ENCODE measurements at places on chromosomes 5 and 9.
A peak's percentile ranks its signal among the peaks of the same experiment; 100 is the strongest.

DNA sequence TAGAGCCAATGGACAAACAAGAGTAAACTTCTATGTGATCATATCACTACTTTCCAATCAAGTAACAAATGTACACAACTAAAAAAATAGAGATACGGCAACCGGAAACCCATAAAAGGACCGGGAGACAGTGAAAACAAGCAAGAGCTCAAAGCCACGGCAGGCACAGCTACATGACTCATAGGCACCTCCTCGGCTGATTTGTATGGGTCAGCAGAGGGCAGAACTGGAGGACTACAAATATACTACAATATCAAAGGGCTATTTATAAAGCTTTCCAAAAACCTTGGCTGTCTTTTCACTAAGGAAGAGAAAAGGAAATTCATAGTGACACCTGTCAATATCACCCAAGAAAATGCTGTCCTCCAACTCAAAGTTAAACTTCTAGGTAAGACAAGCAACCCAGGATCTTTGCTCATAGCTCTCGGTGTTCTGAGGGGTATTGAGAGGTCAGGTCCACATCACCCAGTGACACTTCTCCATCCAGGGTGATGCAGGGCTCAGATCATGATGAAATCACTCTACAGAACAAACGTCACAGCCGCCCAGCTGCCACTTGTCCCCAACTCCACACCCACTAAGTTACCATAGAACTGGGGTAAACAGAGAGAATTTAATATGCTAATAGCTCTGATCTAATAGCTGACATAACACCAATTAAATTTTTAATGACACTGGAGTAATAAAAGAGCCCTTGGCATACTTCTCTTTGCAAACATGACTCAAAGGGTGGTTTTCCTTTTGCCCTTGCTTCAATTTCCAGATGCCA, 41.3 kb downstream of the PFDN1 start:
- DNase-seq = no peak

DNA sequence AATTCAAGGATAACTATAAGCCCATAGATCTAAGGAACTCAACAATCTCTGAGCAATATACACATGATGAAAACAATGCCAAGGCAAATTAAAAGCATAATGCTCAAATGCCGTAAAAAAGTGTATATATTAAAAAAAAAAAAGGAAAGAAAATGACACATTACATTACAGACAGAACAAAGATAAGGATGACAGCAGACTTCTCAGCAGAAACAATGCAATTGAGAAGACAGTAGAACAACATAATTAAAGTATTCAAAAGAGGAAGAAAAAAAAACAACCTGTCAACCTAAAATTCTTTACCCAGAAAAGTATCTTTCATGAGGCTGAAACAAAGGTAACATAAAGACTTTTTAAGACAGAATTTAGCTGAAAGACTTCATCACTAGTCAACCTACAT, 591.7 kb downstream of the ZNF608 start:
- no peak for DNase-seq

- DNase-seq = no peak
Measured at GRCh38 chr5:65440456-65440855, 41.3 kb downstream of the ADAMTS6 start.

DNA sequence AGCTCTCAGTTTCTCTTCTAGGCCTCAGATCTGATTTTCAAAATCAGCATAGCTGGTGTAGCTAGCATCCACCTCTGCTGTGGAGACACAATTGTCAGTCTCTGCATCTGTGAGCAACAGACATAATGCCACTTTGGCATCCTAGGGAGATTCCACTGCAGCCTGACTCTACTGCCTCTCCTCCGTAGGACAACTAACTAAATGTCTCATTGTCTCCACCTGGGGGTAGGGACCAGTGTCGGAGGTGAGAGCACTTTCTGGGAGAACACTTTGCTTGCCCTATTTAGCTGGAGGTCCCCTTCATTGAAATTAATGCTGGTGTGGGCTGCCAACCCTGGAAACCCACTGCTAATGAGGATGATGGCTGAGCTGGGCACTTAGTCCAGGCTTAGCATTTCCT, 1.4 kb downstream of the PPP3R2 start:
- no peak for DNase-seq

DNA sequence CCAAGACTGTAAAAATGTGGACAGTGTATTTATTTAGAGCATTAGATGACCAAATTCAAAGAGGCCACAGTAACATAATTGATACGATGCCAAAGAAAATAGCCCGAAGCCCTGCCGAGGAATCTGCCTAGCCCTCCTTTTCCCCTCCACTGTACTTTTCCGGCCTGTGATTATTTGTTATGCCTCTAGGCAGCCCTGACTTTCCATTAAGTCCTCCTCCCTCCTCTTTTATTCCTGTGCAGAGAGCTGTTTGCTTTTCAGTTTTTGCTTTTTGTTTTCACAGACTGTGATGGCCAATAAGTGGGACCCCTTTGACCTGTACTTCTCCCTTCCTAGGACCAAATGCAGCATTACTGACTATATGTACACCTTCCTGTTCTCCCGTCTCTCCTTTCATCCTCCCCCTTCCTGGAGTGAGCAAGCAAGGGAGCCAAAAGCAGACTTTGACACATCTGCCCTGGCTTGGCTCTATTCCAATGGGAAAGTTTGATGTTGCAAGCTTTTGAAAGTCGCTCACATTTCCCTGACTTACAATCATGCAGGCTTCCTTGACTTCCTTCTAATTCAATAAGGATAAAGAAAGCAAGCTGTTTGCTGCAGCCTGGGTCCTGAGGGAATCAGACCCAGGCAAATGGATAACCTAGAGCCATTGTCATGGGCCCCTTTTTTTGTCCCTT, 76.1 kb downstream of the NREP start:
- DNase-seq = peak; percentile 82

GRCh38 chr5:133247881-133248624, 196.2 kb downstream of the HSPA4 start:
- no peak for DNase-seq

DNA sequence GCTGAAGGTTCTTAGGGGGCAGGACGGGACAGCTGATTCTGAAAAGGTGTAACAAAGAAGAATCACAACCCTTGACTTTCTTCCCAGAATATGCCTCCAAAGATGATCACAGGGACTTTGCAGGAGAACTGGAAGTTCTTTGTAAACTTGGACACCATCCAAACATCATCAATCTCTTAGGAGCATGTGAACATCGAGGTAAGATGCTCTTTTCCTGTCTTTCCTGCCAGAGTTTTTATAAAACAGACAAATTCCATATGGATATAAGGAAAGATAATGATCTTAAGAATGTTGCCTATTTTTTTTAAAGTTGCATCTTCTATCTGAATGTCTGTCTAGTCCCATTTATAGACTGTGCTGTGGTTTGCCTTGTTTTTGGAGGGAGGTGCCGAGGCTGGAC, 87.9 kb downstream of the EQTN start:
- no peak for DNase-seq

DNA sequence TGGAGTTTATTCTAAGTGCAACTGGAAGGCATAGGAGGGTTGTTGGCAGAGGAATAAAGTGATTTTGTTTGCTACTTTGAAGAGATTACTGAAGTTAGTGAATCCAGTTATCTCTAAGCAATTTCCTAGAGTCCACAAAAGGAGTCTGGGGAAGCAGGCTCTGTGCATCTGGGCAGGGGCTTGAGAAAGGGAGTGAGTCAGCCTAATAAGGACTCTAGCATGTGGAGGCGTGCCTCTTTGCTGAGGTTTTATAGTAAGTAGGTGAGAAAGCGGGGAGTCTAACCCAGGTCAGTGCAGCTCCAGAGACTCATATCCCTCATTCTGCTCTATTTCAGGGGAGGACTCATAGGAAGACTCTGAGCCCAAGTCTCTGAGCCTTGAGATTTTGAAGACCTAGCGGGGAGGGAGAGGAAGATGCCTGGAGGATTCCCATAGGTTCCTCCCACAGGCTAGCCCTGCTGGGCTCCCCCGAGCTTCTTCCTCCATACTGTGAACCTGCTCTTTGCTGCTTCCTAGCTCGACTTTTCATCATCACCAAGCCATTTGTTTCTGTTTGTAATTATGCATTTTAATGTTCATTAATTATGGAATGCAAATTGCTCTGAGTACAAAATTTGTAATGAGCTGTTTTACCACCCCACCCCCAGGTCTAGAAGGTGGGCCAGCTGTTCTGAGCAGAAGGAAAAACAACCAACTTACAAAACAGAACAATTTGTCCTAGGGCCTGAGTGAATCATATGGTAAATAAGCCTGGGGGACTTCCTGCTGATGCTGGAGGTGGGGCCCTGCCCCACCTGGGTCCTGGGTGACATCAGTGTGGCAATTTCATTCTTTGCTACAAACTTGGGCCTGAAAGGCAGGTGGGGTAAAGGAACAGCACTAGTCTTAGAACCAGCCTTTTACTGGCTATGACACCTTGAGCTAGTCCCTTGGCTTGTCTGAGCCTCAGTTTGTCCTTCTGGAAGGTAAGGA, 150.2 kb downstream of the TRIM32 start:
- no peak for DNase-seq

GRCh38 chr9:36152741-36153438, 16.3 kb upstream of the CCIN start:
- DNase-seq = no peak

- no peak for DNase-seq
Measured at GRCh38 chr9:87309236-87309635, 188.4 kb upstream of the DAPK1 start.

- no peak for DNase-seq
Measured at GRCh38 chr5:21826884-21827283, 1026.3 kb downstream of the CDH12 start.

- no peak for DNase-seq
Measured at GRCh38 chr5:152474961-152475360, 69.9 kb upstream of the NMUR2 start.

DNA sequence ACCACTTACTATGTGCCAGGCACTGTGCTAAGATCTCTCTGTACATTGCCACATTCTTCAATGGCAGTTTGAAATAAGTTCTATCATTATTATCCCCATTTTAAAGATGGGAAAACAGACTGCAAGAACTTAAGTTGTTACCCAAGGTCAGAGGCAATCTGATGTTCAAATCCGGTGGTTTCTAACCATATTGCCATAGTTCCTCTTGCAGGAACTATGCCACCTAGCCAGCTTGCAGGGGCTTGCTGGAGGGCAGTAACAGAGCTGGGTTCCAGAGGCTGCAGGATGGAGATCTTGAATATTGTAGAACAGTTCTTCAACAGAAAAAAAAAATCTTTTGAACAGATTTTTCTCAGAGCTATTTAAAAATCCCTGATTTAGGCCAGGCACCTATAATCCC, 71.8 kb upstream of the TNFAIP8 start:
- no peak for DNase-seq

GRCh38 chr9:36597412-36598178, 24.9 kb downstream of the MELK start:
- DNase-seq = no peak

GRCh38 chr9:131404987-131405386, 11.1 kb downstream of the PRRC2B start:
- DNase-seq = no peak

DNA sequence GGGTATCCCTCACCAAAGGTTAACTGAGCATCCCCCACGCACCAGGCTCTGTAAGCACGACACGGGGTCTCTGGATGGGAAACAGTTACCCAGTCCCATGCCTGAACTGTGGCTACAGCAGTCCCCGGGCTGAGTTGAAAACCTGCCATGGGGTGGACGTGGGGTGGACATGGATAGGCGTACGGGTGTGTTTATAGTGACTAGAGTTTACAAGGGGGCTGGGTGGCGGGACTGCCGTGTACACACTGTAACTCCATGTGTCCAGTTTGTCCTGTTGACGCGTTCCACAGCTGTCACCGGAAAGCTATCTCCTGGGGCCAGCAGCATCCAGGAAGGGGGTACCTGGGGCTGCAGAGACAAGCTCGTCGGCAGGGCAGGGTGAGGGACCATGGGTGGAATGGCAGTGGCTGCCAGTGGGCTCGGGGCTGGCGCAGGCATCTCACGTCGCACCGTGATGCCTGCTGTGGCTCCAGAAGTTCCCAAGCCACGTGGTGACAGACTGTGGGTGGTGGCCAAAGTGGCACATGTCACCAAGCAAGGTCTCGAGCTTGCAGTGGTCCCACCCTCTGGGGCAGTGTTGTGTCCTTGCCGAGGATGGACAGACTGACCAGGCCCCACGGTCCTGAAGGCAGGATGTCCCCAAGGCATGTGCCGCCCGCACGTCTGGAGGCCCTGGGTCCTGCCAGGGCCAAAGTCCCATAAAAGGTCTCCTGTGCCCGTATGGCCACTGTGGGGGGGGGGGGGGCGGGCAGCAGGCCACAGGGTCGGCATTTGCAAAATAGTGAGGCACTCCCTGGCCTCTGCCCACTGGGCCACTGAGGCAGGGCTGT, 29.3 kb upstream of the RNF130 start:
- no peak for DNase-seq

DNA sequence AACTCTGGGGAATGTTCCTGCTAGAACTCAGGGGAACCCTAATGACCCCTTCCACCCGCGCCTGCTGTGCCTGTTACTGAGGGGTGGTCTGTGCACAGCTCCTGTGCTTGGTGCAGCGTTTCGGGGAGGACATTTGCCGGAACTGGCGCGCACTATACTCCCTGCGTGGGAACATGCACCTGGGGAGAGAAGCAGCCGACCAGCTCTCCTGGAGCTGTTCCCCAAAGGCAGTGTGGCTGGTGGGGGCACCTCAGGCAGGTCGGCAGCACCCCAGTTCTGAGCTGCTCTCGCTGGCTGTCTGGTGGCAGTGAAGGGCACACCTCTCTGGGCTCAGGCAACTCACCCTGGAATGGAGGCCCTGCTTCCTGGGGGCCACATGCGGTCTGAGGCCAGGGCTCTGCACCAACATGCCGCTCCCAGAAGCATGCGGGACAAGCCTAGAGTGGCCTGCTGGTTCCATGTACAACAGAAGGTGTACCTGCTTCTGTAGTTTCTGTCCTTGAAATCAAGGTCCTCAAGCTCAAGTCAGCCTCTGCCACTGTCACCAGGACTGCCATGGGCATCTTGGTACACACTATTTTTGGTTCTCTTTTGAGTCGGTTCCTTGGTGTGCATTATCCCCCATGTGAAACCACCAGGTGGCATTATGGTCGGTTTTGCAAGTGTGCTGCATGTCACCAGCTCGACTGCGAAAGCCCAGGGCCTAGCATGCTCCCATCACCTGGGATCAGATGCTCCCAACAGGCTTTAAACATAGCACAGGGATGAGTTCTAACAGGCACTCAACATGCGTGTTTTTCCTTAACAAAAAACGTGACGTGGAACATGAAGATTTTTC, 7.8 kb upstream of the MRNIP start:
- no peak for DNase-seq

GRCh38 chr9:101601904-101602765, 7.4 kb upstream of the PPP3R2 start:
- peak; percentile 50 for DNase-seq

Data from SK-N-MC (cell line).